ENCODE measurements at places on chromosomes 12 and 14. TPM values are rescaled to one million over a fixed set of nuclear protein-coding genes. Genes with fewer than 3 reads are reported as not detected.

The GLIPR1L1 gene
- total RNA-seq: not detected

The NEUROD4 gene
- not detected for total RNA-seq

The KRT5 gene
- not detected for total RNA-seq

The STYK1 gene
- 10.3 TPM for total RNA-seq

The ABHD4 gene
- total RNA-seq: 19.7 TPM

The PFKM gene
- total RNA-seq: 209 TPM

The ABCC9 gene
- 13.9 TPM for total RNA-seq

The RPGRIP1 gene
- total RNA-seq: not detected

The BCL2L2 gene
- total RNA-seq: 114 TPM

The DHRS7 gene
- 52.1 TPM for total RNA-seq

The ACVRL1 gene
- 13.5 TPM for total RNA-seq

The DPPA3 gene
- total RNA-seq: not detected

The MYH6 gene
- 0.08 TPM for total RNA-seq

All from dorsolateral prefrontal cortex (tissue), 122 donors.